ENCODE measurements at places on chromosomes 5 and 9. TPM values are rescaled to one million over a fixed set of nuclear protein-coding genes. Genes with fewer than 3 reads are reported as not detected.

Gene EFNA5
- 4.2 TPM for total RNA-seq

Gene FOXD1
- total RNA-seq = 18.3 TPM

Gene XPA
- total RNA-seq = 4.2 TPM

Gene CCNJL
- 0.34 TPM for total RNA-seq

Gene PKD2L2
- total RNA-seq = not detected

Gene PCDHAC2
- total RNA-seq = not detected

Gene PLGRKT
- 35.4 TPM for total RNA-seq

Gene SCGB3A2
- not detected for total RNA-seq

Gene STPG3
- not detected for total RNA-seq

Gene SOWAHA
- not detected for total RNA-seq

Gene ENTPD2
- total RNA-seq = not detected

All from bronchus fibroblast of lung (primary cell).